AG09319 (cell line): ENCODE measurements at places on chromosomes 16 and 17.

DNA sequence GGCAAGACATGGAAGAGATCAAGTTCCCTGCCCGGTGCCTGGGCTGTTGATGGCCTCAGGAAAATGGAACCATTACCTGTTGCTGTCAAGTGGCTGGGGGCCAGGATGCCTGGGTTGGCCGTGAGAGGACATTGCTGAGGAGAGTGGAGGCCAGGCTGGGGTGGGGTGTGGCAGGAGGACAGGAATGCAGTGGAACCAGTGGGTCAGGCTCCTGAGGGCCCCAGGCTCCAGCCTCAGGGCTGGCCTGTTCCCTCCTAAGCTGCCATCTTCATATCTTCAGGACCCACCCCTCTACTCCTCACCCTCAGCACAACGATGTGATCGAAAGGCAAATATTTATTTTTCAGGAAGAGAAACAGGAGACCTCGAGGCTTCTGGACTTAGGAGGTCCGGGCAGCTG lies 8.5 kb upstream of the YPEL3 start:
- no peak for DNase-seq

GRCh38 chr17:48540213-48540612 lies 4.7 kb downstream of the HOXB2 start:
- DNase-seq: no peak

DNA sequence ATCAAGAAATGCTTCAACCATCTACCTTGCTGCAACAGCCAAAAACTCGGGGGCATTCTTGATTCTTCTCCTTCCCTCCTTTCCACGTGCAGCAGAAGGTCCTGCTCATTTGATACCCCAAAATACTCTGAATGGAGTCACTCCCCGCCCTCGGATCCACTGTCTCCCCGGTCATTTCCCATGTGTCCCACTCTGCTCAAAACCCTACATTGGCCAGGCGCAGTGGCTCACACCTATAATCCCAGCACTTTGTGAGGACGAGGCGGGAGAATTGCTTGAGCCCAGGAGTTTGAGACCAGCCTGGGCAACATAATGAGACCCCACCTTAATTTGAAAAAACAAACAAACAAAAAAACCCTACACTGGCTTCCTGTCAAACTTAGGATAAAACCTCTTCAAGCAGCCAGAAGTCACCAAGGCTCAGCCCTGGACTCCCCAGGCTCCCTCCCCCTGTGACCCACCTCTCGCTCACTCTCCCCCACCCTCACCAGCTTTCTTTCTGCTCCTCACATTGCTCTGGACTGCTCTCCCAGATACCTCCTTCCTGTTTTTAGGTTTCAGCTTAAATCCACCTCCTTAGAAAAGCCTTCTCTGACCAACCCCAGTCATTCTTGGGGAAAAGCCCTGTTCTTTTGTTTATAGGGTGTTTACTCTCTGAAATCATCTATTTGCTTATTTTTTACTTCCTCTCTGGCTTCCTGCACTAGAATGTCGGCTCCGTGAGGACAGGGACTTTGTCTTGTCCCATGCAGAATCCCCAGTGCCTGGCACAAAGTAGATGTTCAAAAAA lies 2.8 kb downstream of the SLC13A2 start:
- no peak for DNase-seq

DNA sequence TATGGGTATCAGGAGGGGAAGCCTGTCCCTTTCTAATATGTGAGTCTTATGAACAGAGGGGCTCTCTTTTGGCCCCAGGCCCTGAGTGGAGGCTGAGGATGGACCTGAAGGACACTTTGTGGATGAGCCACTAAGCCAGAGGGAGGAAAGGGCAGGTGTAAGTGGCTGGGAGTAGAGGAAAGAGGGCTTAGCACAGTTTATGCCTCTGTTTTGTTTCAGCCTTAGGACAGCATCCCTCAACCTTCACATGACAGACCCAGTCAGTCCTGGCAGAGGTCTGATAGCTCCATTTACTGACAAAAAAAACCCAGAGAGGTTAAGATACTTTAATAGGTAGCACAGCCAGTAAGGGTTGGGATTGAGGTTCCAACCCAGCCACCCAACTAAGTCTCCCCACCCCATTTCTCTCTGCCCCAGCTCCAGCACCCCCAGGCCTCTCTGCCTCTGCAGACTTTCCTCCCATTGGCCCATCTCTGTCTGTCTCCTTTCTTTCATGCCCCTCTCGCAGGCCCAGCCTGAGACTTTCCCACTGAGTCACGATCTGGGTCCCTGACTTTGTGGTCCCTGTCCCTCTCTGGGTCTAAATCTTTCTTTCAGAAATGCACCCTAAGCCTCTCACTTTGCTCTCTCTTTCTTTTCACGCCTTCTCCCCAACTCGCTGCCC lies 4.7 kb upstream of the TBX21 start:
- no peak for DNase-seq

- no peak for DNase-seq
Observed at GRCh38 chr16:82358161-82358560, 188.1 kb upstream of the MPHOSPH6 start.

DNA sequence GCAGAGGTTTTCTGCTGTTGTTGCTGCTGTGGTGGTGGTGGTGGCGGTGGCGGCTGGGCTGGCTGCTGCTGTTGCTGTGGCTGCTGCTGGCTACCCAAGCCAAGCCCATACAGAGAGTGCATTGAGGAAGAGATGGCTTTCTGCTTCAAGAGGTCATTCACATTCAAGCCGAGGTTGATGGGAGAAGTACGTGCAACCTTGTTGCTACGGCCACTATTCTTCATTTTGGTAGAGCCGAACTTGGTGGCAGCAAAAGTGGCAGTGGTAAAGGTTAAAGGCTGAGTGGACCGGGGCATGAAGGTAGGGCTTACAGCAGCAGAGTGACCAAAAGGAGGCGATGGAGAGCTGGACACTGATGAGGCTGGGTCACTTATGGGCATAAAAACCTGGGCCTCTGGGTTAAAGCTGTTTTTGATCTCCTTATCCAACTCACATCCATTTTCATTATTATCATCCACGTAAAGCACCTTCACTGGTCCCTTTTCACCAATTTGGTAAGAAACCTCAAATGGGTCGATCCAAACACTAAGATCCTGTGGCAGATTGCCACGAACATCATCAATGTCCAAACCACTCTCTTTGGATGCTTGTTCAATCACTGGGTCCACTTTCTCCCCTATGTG lies 2.8 kb downstream of the TOB1 start:
- no peak for DNase-seq

DNA sequence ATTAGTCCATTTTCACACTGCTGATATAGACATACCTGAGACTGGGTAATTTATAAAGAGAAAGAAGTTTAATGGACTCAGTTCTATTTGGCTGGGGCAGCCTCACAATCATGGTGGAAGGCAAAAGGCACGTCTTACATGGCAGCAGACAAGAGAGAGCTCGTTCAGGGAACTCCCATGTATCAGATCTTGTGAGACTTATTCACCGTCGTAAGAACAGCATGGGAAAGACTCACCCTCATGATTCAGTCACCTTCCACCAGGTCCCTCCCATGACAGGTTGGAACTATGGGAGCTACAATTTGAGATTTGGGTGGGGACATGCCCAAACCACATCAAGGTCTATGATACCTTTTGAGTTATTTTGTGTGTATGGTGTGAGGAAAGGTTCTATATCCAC lies 66.9 kb downstream of the METRNL start:
- DNase-seq: no peak

DNA sequence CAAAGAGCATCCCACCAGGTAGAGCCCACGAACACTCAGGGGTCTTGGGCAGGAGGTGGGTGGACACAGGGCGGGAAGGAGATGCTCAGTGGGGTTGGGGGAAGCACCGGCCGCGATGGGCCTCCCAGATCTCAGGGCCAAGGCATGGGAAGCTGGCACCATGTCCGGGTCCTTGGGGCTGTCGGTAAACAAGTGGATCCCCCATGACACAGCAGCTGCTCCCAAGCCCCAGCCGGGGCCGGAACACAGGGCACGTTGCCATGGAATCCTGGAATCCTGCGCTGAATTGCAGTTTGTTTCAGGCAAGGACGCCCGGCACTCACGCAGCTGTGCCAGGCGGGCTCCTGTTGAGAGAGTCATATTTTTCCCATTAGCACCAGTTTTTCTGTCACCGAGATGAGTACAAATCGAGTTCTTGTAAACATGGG lies 23.0 kb upstream of the CHMP6 start:
- peak; percentile 35 for DNase-seq
